ENCODE measurements at places on chromosomes 16 and 17.
A peak's percentile ranks its signal among the peaks of the same experiment; 100 is the strongest.

DNA sequence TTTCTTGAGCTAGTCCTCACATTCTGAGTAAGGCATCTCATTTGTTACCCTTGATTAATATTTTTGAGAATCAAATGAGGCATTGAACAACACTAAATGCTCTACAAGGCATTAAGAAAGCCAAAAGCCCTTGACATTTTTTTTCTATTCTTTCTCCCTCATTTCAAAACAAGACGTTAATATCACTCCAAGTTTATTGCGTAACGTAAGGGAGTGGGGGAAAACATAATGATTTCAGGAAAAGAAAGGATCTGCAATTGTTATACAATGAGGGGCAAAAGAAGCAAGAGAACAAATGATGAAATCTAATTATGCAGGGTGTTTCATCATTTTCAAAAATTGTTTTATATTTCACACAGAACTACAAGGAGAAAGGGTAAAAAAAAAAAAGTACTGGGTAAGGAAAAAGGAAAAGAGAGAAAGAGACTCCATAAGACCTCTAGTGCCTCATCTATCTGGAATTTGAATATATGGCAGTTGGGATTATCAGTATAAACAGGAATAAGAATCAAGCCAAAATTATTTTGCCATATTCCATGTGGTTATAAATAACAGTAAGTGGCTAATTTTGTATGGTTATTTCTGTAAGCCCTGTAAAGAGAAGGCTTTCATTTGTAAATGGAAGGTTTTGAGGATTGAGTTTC, 163.0 kb downstream of the ABCA8 start:
- no peak for DNase-seq

- no peak for DNase-seq
Measured at GRCh38 chr17:279776-280175, 72.8 kb downstream of the RPH3AL start.

DNA sequence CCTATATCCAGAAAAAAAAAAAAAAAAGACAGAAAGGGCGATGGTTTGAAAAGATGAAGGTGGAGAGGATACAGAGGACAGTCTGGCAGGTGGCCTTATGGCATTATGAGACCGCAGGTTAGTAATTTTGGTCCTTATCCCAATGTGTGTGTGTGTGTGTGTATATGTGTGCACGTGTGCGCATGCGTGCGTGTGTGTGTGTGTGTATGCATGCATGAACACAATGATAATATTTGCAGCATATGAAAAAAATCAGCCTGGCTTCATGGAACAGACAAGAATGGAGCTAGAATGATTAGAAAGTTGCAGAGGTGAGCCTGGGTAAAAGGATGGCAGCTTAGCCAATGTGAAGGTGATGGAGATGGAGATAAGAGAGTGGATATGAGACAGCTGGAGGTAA, 83.4 kb downstream of the LYRM1 start:
- no peak for DNase-seq

DNA sequence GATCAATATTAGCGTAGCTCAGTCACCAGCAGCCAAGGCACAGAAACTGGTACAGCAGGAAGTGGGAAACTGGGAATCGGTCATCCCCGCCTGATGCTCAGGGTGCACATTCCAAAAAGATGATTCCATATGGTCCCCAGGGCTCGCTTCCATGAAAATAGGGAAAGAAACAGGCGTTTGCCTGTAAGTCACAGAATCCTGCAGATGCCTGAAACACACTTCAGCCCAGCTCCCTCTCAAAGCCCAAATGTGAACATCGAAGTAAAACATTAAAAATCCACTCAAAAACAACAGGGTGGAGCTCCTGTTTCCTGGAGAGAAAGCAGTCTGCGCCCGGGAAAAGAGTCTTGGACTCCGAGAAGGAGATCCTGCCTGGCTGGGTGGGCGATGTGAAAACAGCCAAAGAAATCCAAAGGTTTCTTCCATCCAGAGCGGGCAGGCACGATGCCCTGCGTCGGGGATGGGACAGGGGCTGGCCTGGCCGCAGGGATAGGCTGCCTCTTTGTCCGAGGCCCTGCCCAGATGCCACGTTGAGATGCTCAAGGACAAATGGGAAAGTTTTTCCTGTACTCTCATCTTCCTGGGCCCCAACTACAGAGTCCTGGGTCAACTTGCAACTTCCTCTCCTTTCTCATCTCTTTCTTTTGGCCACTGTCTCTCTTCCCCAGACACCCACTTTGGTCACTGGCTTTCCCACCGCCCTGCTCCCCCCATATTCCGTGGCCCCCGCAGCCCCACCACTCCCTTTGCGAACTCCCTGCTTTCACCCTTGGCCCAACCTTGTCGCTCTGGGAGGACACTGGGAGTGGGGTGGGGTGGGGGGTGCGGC, 743 bp downstream of the WIPI1 start:
- peak; percentile 70 for DNase-seq

- no peak for DNase-seq
Measured at GRCh38 chr16:85550953-85551924, 61.9 kb upstream of the GSE1 start.

GRCh38 chr17:48102798-48103715, 1.8 kb upstream of the CBX1 start:
- no peak for DNase-seq

DNA sequence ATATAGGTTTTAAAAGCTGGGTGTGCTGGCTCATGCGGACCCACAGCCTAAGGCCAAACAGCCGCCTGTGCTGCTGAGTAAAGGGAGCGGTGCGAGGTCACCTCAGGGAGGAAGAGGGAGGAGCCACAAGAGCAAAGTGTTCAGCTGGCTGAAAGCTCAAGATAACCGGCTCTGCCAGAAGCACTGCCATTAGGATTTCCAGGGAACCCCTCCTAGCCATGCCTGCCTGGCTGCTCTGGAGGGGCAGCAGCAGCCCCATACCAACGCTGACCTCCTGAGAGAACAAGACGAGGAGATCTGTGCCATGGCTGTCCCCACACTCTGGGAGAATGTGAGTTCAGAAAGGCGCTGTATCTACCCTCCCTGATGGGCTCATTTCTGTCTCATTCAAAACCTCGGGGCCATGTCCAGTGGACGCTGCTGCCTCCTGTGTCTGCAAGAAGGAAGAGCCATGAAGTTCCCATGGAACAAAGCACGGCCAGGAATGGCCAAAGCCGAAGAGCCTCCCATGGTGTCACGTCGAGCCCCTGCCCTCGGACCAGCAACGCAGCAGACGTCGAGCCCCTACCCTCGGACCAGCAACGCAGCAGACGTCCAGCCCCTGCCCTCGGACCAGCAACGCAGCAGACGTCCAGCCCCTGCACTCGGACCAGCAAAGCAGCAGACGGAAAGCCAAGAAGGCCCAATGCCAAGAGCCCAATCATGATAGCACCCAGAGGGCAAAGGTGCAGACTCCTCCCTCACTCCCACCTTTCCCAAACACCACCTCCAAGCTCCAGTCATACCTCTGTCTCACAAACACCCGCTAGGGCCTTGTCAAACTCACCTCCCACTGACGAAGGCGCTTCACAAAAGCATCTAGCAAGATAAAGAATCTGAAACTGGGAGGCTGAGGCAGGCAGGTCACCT, 107.0 kb downstream of the ANKRD11 start:
- no peak for DNase-seq

DNA sequence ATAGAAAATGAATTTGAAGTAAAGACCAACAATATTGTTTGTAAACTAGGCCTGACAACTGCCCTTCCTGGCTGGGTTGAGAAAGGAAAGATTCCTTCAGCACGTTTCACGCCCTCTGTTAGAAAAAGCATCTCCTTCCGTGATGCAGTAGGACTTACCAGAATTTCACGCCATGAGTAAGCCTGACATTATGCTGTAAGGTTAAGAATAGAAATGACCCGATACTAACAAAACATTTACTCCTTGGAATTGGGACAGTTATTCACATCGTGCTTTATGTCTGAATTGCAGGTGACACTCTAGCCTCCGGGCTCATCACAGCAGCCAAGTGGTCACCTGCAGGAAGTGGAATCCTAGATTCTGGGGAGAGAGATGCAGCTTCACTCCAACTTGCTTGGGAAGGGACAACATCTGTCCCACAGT, 17.5 kb downstream of the MARCHF10 start:
- no peak for DNase-seq

DNA sequence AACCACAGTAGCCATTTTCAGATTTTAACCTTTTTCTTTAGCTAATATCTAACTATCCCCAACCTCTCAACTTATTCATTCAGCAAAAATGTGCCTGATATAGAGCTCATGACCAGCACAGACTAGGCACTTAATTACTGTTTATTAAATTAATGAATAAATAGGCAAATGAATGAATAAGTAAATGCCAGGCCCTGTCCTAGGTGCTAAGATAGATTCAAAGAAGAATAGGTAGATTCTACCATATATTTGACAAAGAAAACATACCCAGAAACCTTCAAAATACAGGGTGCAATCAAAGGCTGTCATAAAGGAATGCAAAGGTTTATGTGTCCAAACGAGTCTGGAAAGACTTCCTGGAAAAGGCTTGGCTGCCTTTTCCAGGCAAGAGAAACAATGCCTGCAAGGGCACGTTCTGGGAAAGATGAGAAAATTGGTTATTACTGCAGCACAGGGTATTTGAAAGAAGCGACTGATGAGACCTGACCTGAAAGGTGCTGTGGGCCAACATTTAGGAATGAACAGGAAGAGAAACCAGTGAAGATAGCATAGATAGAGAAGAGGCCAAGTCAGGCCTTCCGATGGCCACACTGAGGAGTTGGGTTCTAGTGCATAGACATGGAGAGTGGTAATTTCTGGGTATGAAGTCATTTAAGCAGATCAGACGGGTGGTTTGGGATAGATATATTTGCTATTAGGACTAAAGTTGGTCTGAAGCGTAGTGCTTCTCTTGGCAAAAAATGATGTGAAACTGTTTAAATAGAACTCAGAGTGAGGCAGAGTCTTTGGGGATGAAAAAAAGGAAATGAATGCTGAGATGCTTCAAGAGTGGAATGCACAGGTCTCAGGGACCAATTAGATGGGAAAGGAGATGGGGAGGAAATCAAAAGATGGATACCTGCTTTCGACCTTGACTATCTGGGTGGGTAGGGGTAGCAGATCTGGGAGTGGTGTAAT, 11.4 kb upstream of the CCL2 start:
- DNase-seq = no peak

GRCh38 chr16:25157271-25157875, 45.8 kb downstream of the LCMT1 start:
- DNase-seq = no peak

GRCh38 chr17:30234964-30235363, 533 bp downstream of the SLC6A4 start:
- DNase-seq = no peak

DNA sequence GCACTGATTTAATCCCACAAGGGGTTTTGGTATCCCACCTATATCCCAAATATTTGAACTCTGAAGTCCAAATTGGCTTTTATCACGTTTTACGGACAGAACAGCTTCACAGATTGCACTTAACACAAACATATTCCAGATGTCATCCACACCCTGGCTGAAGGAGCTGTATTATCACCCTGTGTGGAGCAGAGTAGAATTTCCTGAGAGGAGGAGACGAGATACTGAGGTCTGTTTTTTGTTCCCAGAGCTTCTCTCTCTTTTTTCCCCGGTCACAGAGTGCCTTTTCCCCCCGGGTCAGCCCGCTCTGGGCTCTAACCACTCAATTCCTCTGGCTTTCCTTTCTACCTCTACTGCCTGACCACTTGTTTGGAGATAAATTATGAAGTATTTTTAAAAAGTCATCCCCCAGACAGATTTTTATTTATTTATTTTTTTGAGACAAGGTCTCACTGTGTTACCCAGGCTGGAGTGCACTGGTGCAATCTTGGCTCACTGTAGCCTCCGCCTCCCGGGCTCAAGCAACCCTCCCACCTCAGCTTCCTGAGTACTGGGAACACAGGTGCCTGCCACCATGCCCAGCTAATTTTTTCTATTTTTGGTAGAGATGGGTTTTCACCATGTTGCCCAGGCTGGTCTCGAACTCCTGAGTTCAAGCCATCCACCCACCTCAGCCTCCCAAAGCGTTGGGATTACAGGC, 30.7 kb downstream of the DNAH2 start:
- no peak for DNase-seq

DNA sequence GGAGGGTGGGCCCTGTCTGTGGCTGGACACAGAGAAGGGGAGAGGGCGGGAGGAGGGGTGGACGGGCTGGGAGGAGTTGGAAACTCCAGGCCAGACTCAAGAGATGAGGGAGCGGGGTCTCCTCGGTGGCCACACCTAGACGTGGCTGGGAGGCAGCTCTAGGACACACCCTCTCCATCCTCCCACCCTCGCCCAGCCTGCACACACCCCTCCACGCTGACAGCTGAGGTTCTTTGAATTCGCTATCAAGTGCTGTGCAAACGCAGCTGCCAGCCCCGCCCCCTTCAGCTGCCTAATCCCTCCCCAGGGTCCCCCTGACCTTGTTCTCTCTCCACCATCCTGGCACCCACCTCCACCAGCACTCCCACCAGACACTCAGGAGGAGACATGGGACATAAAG, 48.7 kb downstream of the DNAH17 start:
- DNase-seq = no peak

DNA sequence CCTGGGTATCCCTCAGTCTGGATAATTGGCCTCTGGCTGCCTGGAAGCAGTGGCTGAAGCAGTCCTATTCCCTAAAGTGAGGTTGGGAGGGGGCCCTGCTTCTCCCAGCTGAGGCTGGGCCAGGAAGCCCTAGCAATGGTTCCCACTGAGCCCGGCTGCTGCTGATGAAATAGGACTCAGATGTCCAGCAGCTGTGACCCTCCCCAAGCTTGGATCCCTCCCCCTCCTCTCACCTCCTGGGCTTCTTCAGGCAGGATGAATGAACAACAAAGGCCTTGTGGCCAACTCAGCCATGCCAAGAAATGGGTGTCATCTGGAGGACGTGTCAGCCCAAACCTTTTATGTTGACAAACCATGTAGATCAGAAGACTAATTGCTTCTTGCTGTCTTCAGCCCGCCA, 42.0 kb downstream of the AXIN2 start:
- DNase-seq = no peak

DNA sequence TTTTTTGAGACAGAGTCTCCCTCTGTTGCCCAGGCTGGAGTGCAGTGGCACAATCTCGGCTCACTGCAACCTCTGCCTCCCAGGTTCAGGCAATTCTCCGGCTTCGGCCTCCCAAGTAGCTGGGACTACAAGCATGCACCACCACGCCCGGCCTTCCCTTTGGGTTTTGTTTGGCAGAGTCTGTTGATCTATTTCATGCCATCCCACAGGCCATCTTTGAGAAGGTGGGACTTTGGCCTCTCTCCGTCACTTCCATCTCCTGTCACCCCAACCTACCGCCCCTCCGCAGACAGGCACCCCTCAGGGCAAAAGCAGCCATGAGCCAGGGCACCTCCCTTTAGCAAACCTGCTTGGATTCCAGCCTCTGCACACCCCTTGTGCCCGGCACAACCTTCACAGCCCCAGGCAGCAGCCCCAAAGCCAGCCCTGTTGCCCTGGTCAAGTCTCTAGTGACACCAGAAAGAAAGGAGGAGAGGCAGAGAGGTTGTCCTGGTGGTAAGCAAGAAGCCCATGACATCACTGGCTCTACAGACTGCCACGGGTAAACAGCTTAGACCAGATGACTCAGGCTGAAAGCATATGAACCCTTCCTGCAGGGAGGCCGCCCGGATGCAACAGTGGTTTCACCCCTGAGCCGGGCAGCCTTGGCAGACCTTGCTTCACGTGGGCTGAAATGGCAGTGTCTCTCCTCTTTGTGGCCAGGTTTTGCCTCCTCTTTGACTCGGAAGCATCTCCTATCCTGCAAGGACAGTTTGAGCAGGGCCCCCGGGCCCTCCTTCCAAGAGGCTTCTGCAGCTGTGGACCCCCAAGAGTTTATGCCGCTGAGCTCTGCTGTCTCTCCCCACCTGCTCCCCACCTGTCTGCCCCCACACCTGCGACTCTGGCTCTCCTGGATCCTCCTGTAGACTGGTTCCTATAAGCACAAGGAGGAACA, 8.1 kb upstream of the TIMP2 start:
- DNase-seq = no peak

All from NCI-H1048 (cell line).